ENCODE measurements at places on chromosomes 16 and 17.

DNA sequence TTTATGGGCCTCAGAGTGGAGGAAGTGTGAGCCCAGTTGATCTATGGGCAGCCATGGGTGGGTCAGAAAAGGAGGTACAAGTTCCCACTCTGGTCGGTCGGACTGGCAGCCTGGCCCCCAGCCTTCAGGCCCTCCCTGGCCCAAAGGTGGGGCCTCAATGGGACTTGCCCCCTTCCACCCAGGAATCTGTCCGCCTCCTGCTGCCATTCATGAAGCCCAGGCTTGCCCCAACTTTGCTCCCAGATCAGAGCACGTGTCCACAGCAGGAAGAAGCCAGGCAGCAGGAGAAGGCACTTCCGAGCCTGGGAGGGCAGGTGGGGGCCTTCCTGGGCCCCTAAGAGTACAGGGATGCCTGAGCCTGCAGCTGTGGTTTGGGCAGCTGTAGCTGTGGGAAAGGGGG, 3.0 kb upstream of the CMTM3 start:
- no peak for DNase-seq
- H3K4me1 ChIP-seq, result peaks cover 40% of the 10 kb centered on the region
- no peak overlapping the region for H3K4me3 ChIP-seq
- no peaks in the 10 kb centered on the region for H3K27me3 ChIP-seq
- peaks cover 7% of the 10 kb centered on the region for H3K36me3 ChIP-seq
- no peak overlapping the region for H3K27ac ChIP-seq

- H3K27ac ChIP-seq, result peak overlapping the region; percentile 95
- H3K27me3 ChIP-seq, result peaks cover 3% of the 10 kb centered on the region
- DNase-seq, result peak; percentile 94
- H3K4me1 ChIP-seq, result peaks cover 70% of the 10 kb centered on the region
Observed at GRCh38 chr16:30458561-30459394, 13.1 kb upstream of the SEPHS2 start.

GRCh38 chr17:45347444-45347843, 30.6 kb upstream of the MAP3K14 start:
- peaks cover 7% of the 10 kb centered on the region for H3K27me3 ChIP-seq
- H3K27ac ChIP-seq, result no peak overlapping the region
- H3K4me1 ChIP-seq, result peaks cover 13% of the 10 kb centered on the region
- H3K36me3 ChIP-seq, result no peaks in the 10 kb centered on the region

- peaks cover 37% of the 10 kb centered on the region for H3K27me3 ChIP-seq
- H3K4me3 ChIP-seq, result peak overlapping the region; percentile 98
- peaks cover 23% of the 10 kb centered on the region for H3K36me3 ChIP-seq
Observed at GRCh38 chr17:38751808-38752307, 683 bp upstream of the PSMB3 start.

GRCh38 chr16:20023190-20023589, 50.5 kb downstream of the GPR139 start:
- no peak overlapping the region for H3K27ac ChIP-seq
- no peak for DNase-seq
- no peaks in the 10 kb centered on the region for H3K4me1 ChIP-seq
- H3K4me3 ChIP-seq, result no peak overlapping the region
- H3K27me3 ChIP-seq, result peaks cover 8% of the 10 kb centered on the region

GRCh38 chr17:37683454-37683984, 40.3 kb upstream of the DDX52 start:
- no peak overlapping the region for H3K4me3 ChIP-seq
- H3K4me1 ChIP-seq, result peaks cover 11% of the 10 kb centered on the region
- H3K36me3 ChIP-seq, result no peaks in the 10 kb centered on the region
- H3K27me3 ChIP-seq, result peaks cover 9% of the 10 kb centered on the region
- no peak for DNase-seq

DNA sequence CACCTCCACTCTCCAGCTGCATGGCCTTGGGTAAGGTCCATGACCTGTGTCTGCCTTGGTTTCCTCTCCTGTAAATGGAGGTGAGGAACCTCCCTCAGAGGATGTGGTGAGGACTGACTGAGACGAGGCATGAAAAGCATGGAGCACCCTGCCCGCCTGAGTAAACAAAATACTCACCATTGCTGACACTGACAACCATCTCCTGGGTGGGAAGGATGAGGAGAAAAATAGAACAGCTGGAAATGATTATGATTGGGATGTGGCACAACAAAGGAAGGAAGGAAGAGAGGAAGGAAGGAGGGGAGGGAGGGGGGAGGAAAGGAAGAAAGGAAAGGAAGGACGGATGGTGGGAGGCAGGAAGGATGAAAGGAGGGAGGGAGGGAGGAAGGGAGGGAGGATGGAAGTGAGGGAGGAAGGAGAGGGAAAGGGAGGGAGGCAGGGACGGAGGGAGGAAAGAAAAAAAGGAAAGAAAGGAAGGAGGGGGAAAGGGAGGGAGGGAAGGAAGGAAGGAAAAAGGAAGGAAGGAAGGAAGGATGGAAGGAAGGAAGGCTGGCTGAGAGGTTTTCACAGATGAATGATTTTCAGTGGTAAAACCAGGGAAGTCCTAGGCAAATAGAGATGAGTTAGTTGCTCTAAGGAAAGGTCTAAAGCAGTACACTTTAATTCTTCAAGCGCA, 276.5 kb upstream of the XYLT1 start:
- no peak for DNase-seq
- no peak overlapping the region for H3K27ac ChIP-seq
- peaks cover 3% of the 10 kb centered on the region for H3K27me3 ChIP-seq
- no peak overlapping the region for H3K4me3 ChIP-seq

- H3K4me3 ChIP-seq, result no peak overlapping the region
- H3K4me1 ChIP-seq, result peaks cover 14% of the 10 kb centered on the region
- peaks cover 3% of the 10 kb centered on the region for H3K27me3 ChIP-seq
Observed at GRCh38 chr17:69047368-69048263, 13.1 kb downstream of the ABCA9 start.

DNA sequence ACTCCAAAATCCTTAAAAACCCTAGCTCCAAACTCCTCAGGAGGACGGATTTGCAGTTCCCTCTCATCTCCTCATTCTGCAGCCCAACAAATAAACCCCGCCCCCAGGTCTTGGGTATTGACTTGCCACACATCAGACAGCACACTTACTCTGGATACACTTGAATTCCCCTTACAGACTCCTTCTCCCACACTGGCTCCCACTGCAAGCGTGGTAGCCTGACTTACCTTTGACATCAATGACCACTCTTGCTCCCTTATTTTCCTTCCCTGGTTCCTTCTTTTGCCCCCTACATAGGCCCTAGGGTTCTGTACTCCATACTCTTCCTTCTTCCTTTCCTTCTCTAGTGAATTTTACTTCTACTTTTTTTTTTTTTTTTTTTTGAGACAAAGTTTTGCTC, 7.5 kb downstream of the RFFL start:
- no peaks in the 10 kb centered on the region for H3K27me3 ChIP-seq
- no peak overlapping the region for H3K4me3 ChIP-seq
- no peak for DNase-seq
- H3K36me3 ChIP-seq, result peaks cover 15% of the 10 kb centered on the region

DNA sequence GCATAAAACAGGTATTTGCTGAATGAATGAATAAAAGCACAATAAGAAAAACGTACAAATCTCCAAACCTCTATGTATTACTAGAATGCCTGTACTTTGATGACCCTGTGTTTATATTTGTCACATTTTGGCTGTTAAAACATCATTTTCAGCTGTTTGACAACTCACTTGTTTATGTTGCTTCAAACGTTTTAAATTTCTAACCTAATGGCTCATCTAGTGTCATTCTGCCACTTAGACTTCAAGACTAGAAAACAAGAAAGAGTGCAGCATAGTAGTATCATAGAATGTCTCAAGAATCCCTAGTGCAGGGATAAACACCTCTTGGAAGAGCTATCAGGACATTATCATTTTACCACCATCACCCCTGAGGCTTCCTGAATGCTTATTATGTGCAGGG, 19.4 kb upstream of the PMP22 start:
- no peak overlapping the region for H3K27ac ChIP-seq
- H3K4me1 ChIP-seq, result no peaks in the 10 kb centered on the region
- peaks cover 58% of the 10 kb centered on the region for H3K27me3 ChIP-seq
- H3K36me3 ChIP-seq, result no peaks in the 10 kb centered on the region
- H3K4me3 ChIP-seq, result no peak overlapping the region

DNA sequence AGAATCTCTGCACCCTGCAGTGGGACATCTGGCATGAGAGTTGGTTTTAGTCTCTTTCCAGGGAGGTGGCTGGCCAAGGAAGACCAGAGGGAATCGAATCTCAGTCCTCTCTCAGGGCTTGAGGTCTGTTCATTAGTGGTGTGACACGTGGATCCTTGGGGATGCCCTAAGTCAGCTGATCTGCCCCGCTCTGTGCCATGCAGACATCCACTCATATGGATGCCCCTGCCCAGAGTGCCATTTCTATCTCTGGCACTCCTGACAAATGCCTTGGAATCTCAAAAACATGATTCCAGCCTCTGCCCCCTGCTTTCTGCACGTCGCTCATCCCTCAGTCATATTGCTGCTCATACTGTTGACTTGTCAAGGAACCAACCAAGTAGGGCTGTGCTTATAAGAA, 38.8 kb downstream of the WSCD1 start:
- peaks cover 6% of the 10 kb centered on the region for H3K4me1 ChIP-seq
- DNase-seq, result no peak
- no peaks in the 10 kb centered on the region for H3K36me3 ChIP-seq
- no peak overlapping the region for H3K27ac ChIP-seq
- H3K27me3 ChIP-seq, result peaks cover 42% of the 10 kb centered on the region

GRCh38 chr17:9022573-9023391, 1.5 kb downstream of the NTN1 start:
- H3K36me3 ChIP-seq, result no peaks in the 10 kb centered on the region
- peaks cover 5% of the 10 kb centered on the region for H3K4me1 ChIP-seq
- peak; percentile 17 for DNase-seq
- peaks cover 64% of the 10 kb centered on the region for H3K27me3 ChIP-seq
- peak overlapping the region; percentile 79 for H3K4me3 ChIP-seq

DNA sequence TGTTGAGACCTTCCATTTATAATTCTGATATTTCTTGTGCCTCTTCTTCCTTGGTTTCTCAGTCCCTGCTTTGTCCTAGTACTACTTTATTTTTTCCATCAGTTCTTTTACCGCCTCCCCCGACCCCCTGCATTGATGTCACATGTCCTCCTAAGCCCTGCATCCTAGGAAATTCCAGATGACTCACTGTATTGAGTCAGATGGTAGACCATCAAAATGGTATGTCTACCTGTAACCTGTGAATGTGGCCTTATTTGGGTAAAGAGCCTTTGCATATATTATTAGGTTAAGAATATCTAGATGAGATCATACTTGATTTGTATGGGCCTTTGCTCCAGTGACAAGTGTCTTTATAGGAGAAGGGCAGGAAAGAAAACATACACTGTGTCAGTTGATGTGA, 515.3 kb upstream of the CA10 start:
- DNase-seq, result no peak
- no peak overlapping the region for H3K4me3 ChIP-seq
- no peaks in the 10 kb centered on the region for H3K4me1 ChIP-seq
- H3K27me3 ChIP-seq, result no peaks in the 10 kb centered on the region
- H3K27ac ChIP-seq, result no peak overlapping the region
- H3K36me3 ChIP-seq, result no peaks in the 10 kb centered on the region

- H3K27ac ChIP-seq, result no peak overlapping the region
- no peaks in the 10 kb centered on the region for H3K36me3 ChIP-seq
- H3K27me3 ChIP-seq, result peaks cover 32% of the 10 kb centered on the region
- H3K4me3 ChIP-seq, result no peak overlapping the region
Observed at GRCh38 chr17:49580055-49580721, 4.5 kb downstream of the NXPH3 start.

DNA sequence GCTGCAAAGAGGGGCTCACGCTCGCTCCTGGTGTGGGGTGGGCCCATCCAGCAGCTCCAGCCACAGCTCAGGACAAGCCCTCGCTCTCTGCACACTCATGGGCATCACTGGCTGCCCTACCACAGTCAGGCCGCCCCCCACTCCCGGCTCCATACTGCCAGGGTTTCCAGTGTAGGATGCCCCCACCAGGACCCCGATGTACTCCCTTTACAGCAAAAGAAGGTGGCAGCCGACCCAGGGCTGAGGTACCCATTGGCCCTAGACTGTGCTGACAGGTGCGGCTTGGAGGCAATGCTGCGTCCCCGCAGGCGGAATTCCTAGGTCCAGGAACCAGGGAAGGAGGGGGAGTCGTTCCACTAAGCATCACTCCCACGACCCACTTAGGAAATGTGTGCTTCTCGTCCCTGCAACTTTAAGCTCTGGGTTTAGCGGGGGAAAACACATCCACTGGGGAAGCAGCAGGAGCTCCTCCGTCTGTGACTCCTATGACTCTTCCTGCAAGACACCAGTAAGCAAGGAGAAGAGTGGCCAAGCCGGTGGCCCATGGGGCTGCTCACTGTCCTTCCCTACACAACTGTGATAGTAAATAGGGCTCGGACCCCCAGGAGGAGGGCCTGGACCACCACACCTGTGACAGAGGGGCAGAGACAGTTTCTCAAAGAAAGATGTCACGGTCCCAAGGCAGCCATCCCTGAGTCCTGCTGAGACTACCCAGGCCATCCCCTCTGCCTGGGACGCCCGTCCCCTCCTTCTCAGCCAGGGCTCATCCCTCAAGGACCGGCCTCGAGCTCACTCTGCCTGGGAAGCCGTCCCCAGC, 13.1 kb downstream of the CORO7 start:
- DNase-seq, result no peak
- H3K27me3 ChIP-seq, result no peaks in the 10 kb centered on the region
- H3K4me1 ChIP-seq, result no peaks in the 10 kb centered on the region

DNA sequence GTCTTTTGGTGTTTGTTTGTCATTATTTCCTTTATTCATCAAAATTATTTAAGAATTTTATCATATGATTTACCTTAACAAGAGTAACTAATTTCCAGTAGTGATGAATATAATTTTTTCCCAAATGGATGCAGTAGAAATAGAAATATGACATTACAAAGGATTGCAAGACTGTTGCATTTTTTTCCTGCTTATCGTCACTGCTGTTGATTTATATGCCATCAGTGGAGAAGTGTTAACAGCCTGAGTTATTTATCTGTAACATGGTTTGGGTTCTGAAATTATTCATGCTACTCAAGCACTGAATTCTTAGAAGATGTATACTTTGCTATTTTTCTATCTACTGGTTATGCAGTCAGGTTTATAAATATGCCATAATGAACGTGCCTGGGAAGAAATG, 68.6 kb downstream of the TMEM100 start:
- no peak for DNase-seq
- H3K4me1 ChIP-seq, result no peaks in the 10 kb centered on the region
- H3K27me3 ChIP-seq, result peaks cover 33% of the 10 kb centered on the region
- no peaks in the 10 kb centered on the region for H3K36me3 ChIP-seq
- H3K27ac ChIP-seq, result no peak overlapping the region
- H3K4me3 ChIP-seq, result no peak overlapping the region

- DNase-seq, result peak; percentile 71
- H3K4me3 ChIP-seq, result no peak overlapping the region
- no peak overlapping the region for H3K27ac ChIP-seq
- peaks cover 5% of the 10 kb centered on the region for H3K4me1 ChIP-seq
Observed at GRCh38 chr17:27601069-27601974, 29.7 kb upstream of the LGALS9 start.

- H3K27me3 ChIP-seq, result no peaks in the 10 kb centered on the region
- H3K4me3 ChIP-seq, result peak overlapping the region; percentile 94
- peak overlapping the region; percentile 95 for H3K27ac ChIP-seq
- peaks cover 34% of the 10 kb centered on the region for H3K4me1 ChIP-seq
Observed at GRCh38 chr17:28950017-28950751, 1.1 kb downstream of the PHF12 start.

- no peaks in the 10 kb centered on the region for H3K27me3 ChIP-seq
- no peak overlapping the region for H3K4me3 ChIP-seq
- peaks cover 87% of the 10 kb centered on the region for H3K4me1 ChIP-seq
- H3K36me3 ChIP-seq, result peaks cover 86% of the 10 kb centered on the region
Observed at GRCh38 chr16:56941092-56941491, 9.2 kb downstream of the HERPUD1 start.
